ENCODE measurements at places on chromosomes 2 and 18.

DNA sequence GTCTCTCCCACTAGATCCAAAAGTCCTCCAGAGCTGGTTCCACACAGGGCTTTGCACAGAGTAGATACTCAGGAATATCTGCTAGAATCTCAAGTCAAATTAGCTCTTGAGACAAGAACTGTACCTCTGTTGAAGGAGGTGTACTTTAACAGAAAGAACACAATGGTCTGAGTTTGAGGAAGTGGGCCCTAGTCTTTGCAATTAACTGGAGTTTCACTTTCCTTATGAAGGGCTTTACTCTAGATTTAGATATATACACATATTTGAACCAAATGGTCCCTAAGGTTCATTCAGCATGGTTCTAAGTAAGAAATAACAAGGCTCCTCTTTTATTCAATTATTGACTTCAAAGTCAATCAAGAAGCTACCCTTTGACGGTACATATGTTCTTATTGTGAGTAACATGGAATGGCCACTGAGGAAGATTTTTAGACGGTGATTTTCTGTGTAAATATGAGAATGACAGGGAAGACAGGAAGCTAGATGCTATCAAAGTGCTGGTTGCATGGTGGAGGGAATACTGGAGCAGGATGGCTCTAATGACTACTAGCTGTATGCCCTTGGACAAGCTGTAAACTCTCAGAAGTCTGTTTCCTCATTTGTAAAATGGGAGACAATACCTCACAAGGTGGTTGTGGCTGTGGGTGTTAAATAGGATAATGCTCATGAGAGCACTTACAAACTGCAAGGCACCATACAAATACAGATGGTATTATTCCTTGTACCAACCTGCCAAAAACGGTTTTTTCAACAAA lies 73.5 kb upstream of the SERTAD2 start:
- no peak overlapping the region for H3K4me3 ChIP-seq
- H3K4me1 ChIP-seq = peaks cover 52% of the 10 kb centered on the region
- no peaks in the 10 kb centered on the region for H3K36me3 ChIP-seq
- no peaks in the 10 kb centered on the region for H3K27me3 ChIP-seq

DNA sequence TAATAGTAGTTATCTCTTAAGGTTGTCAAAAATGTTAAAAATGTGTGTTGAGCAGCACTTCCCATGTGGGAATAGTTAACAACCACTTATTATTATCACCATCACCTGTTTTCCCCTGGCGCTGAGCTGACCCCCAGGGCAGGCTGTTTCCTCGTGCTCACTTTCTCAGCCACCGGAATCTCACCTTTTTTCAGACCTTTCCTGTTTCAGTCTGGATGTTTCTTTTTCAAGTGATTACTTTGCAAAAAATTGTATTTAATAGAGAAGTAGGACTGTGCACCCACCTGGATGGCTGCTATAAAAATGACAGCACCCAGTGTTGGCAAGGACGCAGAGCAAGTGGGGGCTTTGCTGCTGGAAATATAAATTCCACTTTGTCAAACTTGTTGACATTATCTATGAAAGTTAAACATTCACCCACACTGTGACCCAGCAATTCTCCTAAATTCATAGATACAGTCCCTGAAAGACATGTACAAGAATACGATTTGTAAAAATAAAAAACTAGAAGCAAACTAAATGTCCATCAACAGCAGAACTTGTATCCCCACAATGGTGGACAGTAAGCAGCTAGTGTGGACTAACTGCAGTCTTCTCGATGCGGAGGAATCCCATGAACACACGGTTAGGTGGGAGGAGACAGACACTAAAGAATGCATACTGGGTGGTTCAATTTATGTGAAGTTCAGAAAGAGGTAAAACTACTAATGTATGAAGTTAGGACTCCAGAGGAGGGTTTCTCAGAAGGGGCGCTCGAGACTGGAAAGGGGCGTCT lies 66.5 kb downstream of the SOWAHC start:
- peaks cover 16% of the 10 kb centered on the region for H3K27me3 ChIP-seq
- no peaks in the 10 kb centered on the region for H3K36me3 ChIP-seq
- H3K27ac ChIP-seq = no peak overlapping the region
- no peak overlapping the region for H3K4me3 ChIP-seq
- peaks cover 66% of the 10 kb centered on the region for H3K4me1 ChIP-seq
- DNase-seq = no peak

DNA sequence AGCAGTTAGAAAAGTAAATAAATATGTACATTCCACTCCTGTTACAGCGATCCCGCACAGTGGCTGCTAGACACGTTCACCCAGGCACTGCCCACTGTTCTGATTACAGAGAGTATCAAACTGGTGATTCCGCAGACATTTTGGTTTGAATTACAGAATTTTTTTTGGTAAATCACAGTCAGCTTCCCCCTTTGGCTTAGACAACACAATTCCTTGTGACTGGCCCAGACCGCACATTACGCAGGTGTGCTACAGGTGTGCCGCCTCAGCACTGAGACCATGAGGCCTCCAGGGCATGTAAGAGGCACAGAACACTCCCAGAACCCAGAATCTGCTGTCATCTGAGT lies 112.3 kb downstream of the PXDN start:
- no peak for DNase-seq
- H3K27ac ChIP-seq = no peak overlapping the region
- H3K36me3 ChIP-seq = peaks cover 72% of the 10 kb centered on the region
- H3K4me1 ChIP-seq = peaks cover 10% of the 10 kb centered on the region
- H3K4me3 ChIP-seq = no peak overlapping the region

GRCh38 chr2:104378853-104379374 lies 475.0 kb upstream of the POU3F3 start:
- peak overlapping the region; percentile 83 for H3K4me3 ChIP-seq
- H3K27ac ChIP-seq = no peak overlapping the region
- H3K36me3 ChIP-seq = no peaks in the 10 kb centered on the region
- peaks cover 7% of the 10 kb centered on the region for H3K4me1 ChIP-seq
- H3K27me3 ChIP-seq = peaks cover 15% of the 10 kb centered on the region
- DNase-seq = peak; percentile 11

GRCh38 chr2:183543731-183544130 lies 419.5 kb downstream of the NUP35 start:
- peaks cover 4% of the 10 kb centered on the region for H3K27me3 ChIP-seq
- H3K36me3 ChIP-seq = no peaks in the 10 kb centered on the region
- no peak overlapping the region for H3K27ac ChIP-seq
- peak overlapping the region; percentile 35 for H3K4me3 ChIP-seq

DNA sequence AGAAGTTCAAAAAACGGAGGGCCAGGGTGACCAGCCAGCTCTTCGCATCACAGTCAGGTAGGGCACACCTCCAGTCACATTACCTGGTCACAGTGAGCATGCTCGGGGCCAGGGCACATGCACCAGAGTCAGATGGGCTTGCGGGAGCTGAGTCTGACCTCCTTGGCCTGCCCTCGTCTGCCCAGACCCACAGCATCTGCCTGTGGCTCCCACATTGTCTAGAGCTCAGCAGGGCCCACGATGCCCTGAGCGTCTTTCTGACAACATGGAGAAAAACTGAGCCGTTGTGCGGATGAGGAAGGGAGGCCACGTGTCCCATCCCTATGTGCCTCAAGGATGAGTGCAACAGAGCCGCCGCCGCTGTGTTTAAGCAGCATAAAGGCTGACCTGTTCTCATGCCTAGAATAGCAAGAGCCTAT lies 37.6 kb downstream of the CRACDL start:
- peak overlapping the region; percentile 60 for H3K27ac ChIP-seq
- no peak for DNase-seq
- peaks cover 76% of the 10 kb centered on the region for H3K4me1 ChIP-seq
- H3K4me3 ChIP-seq = no peak overlapping the region
- H3K27me3 ChIP-seq = peaks cover 8% of the 10 kb centered on the region

DNA sequence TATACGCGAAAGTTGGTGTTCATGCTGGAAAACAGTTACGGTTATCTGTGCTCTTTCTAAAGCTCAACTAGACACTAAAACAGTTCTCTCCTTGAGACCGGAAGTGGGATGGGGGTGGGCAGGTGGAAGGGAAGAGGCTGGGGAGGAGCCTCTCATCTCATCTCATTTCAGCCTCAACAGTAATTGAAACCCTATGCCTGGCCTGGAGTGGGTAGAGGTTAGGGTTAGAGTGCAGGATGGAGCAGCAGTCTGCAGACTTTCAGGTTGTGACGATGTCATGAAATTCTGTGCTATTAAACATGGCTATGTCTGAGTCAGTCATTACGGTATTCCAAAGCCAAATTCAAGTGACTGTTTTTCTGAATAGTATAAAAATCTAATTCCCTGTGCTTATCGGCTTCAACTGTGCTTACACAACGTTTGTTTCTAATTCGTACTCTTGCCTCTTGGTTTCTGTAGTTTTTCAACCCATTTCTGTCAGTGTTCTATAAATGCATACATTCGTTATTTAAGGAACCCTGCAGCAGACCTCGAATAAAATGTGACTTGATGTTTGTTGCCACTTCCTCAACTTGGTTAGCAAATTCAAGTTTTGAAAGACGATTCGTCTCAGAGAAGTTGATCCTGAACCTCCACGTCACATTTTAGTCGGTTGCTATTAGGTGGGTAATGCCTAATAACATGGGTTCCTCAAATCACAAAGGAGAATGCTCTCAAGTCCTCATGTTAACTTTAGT lies 75.8 kb upstream of the TCF7L1 start:
- DNase-seq = no peak
- H3K27ac ChIP-seq = peak overlapping the region; percentile 85
- peaks cover 57% of the 10 kb centered on the region for H3K4me1 ChIP-seq
- peaks cover 17% of the 10 kb centered on the region for H3K36me3 ChIP-seq
- H3K4me3 ChIP-seq = no peak overlapping the region

GRCh38 chr2:108263401-108263800 lies 23.6 kb downstream of the SULT1C3 start:
- H3K36me3 ChIP-seq = no peaks in the 10 kb centered on the region
- no peak overlapping the region for H3K27ac ChIP-seq
- H3K4me1 ChIP-seq = peaks cover 21% of the 10 kb centered on the region
- no peak overlapping the region for H3K4me3 ChIP-seq
- no peak for DNase-seq
- peaks cover 3% of the 10 kb centered on the region for H3K27me3 ChIP-seq

GRCh38 chr18:37598966-37599896 lies 33.6 kb upstream of the CELF4 start:
- no peak for DNase-seq
- H3K4me1 ChIP-seq = no peaks in the 10 kb centered on the region
- H3K36me3 ChIP-seq = no peaks in the 10 kb centered on the region
- no peak overlapping the region for H3K27ac ChIP-seq

DNA sequence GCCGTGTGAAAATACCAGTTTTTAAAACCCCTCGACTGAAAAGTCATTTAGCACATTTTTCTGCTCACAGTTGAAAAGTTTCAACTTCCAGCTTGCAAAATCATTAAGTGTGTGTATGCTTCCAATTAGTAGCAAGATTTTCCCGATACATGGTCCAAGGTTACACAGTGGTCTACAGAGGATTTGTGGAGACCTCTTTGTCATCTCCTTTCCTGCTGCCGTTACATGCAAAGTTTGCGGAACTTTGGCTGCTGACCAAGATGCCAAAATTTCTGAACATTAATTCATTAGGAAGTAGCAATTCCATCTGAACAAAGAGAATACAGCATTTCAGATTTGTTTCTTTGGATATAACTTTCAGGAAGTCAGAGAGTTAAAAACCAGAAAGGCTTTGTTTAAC lies 474.6 kb downstream of the PLCL1 start:
- H3K27ac ChIP-seq = no peak overlapping the region
- H3K36me3 ChIP-seq = no peaks in the 10 kb centered on the region
- no peak overlapping the region for H3K4me3 ChIP-seq
- no peaks in the 10 kb centered on the region for H3K4me1 ChIP-seq
- no peak for DNase-seq
- H3K27me3 ChIP-seq = no peaks in the 10 kb centered on the region

DNA sequence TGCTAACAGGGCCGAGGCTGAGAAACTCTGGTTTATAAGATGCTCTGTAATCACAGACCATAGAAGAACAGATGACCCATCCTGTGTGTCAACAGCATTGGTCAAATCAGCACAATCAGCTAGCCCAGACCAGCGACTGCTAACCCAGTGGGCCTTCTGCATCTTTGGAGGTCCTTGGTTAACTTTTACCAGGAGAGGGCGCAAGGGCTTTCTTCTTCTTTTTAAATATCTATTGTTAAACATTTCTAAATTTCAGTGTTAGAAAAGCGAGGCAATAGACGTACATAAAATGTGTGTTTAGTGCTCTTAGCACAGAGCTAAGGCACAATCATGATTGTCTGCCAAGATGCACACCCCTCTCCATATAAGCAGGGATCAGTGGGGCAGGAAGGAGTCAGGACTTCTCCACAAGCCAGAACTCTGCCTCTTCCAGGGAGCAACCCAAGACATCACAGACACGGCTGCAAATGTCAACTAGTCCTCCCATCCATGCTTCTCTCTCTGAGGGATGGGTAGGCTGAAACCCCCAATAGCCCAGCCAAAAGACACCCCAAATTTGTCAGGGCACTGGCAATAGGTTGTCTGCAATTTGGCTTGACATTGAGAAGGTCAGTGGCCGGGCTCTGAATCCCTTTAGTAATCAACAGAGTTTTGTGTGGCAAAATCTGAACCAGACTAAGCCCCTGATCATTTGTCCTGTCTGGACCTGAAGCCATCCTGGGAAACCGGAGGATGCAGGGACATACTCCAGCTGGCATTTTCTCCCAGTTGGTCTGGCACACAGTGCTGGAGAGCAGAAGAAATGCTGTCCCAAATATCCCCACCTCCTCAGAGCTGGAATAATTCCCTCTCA lies 188.2 kb downstream of the BCL2 start:
- peaks cover 11% of the 10 kb centered on the region for H3K27me3 ChIP-seq
- H3K36me3 ChIP-seq = peaks cover 28% of the 10 kb centered on the region
- no peak for DNase-seq

- DNase-seq = no peak
- H3K27me3 ChIP-seq = peaks cover 3% of the 10 kb centered on the region
- H3K4me3 ChIP-seq = no peak overlapping the region
- no peak overlapping the region for H3K27ac ChIP-seq
These were observed 11.7 kb upstream of the SEMA4C start for GRCh38 chr2:96881349-96882195.

DNA sequence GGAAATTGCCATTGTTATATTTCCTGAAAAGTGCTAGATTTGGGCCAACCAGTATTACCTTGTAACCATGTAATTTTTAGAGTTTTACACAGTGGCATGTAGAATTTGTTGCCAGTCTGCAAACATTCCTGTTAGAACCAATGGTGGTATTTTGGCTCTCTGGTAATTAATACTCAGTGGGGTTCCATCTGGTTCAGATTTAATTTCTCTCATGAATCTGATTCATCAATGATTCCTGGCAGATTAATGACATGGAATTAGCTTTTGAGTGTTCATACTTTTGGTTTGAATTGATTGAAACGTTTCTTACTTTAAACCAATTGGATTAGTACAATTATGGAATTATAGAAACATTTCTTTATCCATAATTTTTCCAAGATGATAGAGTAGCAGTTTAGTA lies 93.2 kb downstream of the MC4R start:
- no peaks in the 10 kb centered on the region for H3K36me3 ChIP-seq
- DNase-seq = no peak
- H3K27ac ChIP-seq = no peak overlapping the region
- no peak overlapping the region for H3K4me3 ChIP-seq
- H3K27me3 ChIP-seq = no peaks in the 10 kb centered on the region

Measured in nephron progenitor cell (in vitro differentiated cells).